ENCODE measurements at places on chromosomes 6 and 20.

GRCh38 chr20:48098099-48098498 lies 312.8 kb upstream of the SULF2 start:
- no peak for DNase-seq

- DNase-seq: no peak
Observed at GRCh38 chr20:19758133-19758500, at the start of gene RIN2. RIN2 (plus strand) TSS chr20:19758258; CDS start chr20:19889602, 131,344 bp downstream.

GRCh38 chr6:24440897-24441598 lies 38.3 kb downstream of the MRS2 start:
- no peak for DNase-seq

GRCh38 chr6:68635412-68635705 lies 277 bp downstream of the ADGRB3 start:
- DNase-seq: no peak

DNA sequence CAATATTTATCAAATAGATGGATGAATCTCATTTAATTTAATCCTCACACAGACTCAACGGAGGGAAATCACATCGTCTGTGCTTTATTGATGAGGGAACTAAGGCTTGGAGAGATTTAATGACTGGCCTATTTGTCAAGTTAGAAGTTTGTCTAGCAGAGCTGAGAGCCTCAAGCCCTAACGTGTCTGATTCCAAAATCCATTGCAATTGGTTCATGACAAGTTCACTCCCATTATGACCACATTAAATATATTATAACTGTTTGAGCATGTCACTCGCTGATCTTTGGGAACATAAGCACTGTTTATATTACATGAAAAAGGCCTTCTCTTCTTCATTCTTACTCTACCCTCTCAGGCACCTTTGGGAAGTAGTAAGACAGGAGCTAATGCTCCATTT lies 89.4 kb upstream of the SIRPA start:
- DNase-seq: no peak

- DNase-seq: no peak
Observed at GRCh38 chr6:145829102-145829501, 14.5 kb upstream of the FBXO30 start.

- no peak for DNase-seq
Observed at GRCh38 chr20:61812121-61812844, 253.4 kb downstream of the TAF4 start.

DNA sequence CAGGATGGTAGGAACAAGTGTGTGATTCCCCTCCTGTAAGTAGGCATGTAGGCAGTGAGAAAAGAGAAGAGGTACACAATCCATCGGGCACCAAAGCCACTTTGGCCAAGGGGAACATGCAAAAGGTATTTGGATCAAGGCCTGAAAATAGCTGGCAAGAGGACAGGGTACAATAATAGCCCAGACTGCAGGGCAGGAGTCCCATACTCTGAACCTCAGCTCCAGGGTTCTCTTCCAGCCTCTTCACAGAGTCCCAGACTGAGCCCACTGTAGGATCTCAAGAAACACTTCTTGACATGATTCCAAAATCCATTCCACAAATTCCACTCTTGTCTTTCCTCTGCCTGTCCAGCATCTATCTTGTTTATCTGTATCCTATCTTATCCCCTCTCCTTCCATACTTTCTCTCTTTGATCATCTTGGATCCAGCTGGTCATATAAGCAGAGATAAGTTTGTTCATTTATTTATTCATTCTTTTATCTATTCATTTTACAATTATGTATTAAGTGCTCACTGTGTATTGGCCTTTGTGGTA lies 19.7 kb downstream of the ACSS2 start:
- no peak for DNase-seq

DNA sequence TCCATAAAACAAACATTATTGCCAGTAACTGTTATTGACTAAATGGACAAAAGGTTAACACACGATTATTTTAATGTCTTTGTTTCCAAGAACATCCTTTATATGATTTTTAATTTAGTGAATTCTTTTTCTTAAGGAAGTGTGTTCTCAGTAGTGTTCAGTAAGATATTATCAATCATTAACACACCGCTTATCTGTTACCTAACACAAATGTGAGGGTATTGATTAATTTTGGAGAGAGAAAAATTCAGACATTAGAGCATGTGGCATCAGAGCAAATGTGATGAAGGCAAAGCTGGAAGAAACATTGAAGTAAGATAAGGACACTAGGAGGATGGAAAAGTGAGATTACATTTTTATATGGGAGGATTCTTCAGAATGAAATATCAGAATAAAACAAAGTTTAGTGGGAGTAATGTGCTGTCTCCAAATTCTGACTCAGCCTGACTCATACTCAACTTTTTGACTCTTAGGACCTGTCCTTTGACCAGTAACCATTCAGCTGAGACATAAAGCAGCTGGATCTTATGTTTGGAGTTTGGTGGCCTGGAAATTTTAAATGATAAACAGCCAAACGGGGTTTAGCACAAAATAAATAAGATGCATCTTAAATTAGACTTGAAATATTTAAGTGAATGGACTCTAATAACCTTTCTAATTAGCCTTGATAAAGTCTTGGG lies 348.6 kb downstream of the CD109 start:
- no peak for DNase-seq

DNA sequence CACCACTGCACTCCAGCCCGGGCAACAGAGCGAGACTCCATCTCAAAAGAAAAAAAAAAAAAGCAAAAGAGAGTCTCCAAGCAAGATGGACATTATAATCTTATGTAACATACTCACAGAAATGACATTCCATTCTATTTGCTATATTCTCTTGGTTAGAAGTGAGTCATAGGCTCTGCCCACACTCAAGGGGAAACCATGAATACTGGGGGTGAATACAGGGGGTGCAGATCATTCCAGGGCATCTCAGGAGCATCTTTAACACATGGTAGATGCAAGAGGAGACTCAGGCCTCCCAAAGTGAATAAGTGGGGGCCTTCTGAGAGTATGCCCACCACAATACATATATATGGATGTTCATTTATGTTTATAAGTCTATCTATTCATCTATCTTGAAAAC lies 18.3 kb upstream of the RANBP9 start:
- DNase-seq: no peak

DNA sequence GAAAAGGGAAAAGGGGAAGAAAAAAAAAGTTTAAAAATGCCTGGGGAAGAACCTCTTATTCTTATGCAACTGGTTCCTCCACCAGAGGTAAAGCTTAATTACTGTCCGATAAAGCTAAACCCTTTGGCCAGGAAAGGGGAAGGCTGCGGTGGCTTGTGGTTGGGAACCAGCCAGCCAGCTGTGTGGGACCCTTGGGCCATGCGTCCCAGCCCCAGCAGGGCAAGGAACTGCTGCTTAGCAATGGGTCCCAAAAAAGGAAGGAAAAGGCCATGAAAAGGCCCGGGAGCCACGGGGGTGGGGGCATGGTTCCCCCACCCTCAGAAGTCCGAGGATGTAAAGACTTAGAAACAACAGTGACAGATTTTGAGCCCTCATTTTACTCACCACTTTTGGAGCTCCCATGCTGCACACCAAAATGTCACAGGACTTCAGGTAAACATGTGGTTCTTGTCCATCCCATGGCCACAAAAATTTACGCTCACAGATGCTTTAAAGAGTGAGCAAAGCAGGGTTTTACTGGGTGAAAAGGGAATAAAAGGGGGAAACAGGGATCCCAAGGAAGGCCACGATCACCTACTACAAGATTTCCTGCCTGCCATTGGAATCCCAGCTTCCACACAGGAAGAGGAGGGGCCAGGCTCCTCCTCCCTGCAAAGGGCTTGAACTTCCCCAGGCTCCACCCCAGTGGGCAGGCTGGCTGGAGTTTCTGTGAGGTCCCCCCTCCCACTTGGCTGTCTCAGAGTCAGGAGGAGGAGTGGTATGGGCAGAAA lies 1234.7 kb upstream of the GJE1 start:
- no peak for DNase-seq

DNA sequence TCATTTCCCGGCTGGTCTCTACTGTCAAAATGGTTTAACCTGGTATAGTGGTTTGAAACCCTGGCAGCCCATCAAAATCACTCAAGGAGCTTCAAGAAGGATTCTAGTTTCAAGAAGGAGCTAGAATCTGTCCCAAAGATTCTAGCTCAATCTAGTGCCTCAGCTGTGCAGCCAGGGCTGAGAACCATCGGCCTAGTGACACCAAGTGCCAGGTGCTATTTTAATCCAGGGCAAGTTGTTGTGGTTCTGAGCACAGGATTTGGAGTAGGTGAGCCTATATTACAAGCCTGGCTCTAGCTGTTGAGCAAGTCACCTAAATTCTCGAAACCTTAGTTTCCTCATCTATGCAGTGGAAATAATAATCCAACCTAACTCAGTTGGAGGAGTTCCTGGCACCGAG lies 3.7 kb downstream of the MOCS1 start:
- DNase-seq: no peak

DNA sequence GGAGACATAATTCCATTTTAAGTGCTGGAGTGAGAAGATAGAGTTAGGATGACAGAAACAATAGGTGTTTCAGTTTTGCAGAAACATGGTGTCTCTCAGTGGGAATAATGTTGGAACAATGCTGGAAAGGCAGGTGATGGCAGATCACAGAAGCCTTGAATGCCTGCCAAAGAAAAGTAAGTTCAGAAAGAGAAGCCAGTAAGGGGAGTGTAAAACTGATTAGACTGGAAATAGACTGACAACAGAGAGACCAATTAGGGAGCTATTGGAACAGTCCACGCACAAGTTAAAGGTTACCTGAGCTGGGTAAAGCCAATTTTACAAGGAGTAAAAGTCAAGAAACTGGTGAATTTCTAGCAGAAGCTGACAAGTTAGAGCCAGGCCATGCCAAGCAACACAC lies 142.9 kb downstream of the TFAP2A start:
- no peak for DNase-seq

- no peak for DNase-seq
Observed at GRCh38 chr6:35496841-35497570, at the start of gene TEAD3. TEAD3 (minus strand) TSS chr6:35497079.

DNA sequence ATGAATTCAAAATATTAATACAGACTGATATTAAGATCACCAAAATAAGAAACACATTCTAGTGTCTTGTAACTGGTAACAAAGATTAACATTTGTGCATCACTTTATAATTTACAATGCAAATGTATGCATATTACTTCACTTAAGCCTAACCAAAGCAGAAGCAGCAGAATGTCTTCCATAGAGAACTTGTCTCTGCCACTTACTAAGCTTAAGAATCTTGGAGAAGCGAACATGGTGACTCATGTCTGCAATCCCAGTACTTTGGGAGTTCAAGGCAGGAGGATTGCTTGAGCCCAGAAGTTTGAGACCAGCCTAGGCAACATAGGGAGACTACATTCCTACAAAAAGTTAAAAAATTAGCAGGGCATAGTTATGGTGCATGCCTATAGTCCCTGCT lies 18.8 kb downstream of the AK9 start:
- no peak for DNase-seq

DNA sequence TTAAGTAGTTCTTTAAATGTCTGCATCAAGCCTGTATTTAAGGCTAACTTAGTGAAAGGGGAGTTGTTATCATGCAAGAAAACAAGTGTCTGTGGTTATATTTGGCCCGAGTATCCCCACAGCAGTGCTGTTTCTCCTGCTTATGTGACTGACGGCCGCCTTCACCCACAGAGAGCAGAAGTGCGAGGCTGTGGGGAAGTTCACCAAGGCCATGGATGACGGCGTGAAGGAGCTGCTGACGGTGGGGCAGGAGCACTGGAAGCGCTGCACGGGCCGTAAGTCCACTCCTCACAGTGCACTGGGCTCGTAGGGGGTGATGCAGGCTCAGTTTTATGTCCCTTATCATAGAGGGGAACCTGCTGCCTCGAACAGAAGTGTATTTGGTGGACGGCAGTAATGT lies 53.2 kb upstream of the SYNJ2 start:
- DNase-seq: no peak

GRCh38 chr6:140269591-140270165 lies 895.2 kb upstream of the CITED2 start:
- no peak for DNase-seq

DNA sequence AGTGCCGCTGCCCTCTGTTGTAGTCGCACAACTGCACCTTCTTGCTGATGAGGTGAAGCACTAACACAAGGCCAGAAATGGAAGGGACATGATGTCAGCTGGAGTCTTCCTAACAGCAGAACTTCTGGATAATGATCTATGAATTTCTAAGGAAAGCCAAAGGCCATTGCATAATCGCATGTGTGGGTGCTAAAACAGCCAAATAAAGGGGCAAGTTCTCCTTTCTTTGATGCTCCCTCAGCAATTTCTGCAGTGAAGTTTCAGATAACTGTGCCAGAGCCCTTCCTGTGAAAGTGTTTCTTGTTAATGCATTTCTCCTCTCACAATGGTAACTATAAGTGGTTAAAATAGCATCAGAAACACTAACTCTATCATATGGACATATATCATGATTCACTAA lies 8.0 kb upstream of the F13A1 start:
- DNase-seq: no peak

- no peak for DNase-seq
Observed at GRCh38 chr20:37351689-37352607, 6.0 kb downstream of the SRC start.

DNA sequence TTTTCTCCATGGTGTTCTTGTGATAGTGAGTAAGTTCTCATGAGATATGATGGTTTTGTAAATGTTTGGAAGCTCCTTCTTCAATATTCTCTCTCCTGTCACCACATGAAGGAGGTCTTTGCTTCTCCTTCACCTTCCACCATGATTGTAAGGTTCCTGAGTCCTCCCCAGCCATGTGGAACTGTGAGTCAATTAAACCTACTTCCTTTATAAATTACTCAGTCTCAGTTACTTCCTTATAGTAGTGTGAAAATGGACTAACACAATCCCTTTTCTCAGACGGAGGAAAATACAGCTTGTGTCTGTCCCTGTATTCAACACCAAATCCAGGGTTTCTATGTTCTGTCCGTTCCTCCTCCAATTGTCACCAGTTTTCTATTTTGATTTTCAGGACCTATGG lies 181.0 kb downstream of the ALDH8A1 start:
- no peak for DNase-seq

DNA sequence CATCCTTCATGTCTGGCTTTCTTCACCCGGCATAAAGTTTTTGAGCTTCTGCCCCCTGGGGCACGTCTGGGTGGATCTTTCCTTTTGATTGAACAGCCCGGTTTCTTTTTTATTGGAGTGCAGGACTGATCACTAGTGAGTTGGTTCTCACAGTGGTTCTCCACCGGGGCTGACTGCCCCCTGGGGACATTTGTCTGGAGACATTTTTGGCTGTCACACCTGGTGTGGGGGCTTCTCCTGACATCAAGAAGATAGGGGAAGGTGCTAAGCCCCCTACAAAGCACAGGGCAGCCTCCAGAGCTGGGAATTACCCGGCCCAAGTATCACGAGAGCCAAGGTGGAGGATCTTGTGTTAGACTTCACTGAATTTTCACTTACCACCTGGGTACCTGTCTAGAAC lies 25.7 kb upstream of the IRF4 start:
- DNase-seq: no peak

DNA sequence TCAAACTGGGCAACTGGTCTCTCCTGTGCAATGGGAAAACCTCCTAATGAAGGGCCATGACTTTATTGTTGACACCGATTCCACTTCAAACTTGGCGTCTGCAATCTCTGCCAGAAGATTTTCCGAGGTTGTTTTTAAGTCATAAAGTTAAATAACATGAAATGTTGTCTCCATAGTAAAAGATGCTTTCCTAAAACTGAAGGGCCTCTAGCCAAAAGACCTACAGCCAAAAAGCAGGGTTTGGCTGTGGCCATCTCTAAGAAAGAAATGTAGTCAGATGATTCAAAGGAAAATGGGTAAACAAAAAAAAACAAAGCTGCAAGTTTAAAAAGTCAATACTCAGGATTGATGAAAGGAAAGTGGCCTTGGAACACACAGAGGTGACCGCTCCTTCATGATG lies 14.1 kb downstream of the CD93 start:
- no peak for DNase-seq
